Amygdala (tissue), 56 donors: ENCODE measurements at places on chromosomes 2 and 18.

DNA sequence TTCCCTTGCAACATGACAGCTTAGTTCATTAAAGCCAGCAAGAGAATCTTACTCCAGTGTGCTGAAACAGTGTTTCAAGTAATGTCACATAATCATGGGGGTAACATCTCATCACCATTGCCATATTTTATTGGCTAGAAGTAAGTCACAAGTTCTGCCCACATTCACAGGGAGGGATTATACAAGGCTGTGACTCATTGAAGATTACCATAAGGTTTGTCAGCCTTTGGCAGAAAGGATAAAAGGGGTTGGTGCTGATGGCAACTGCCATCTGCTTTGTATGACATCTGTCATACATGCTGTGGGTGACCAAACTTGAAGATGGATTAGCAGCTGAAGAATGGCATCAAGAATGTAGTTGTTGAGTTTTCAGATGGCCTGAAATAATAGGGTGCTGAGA lies 61.2 kb downstream of the KCNE4 start:
- DNase-seq = no peak

DNA sequence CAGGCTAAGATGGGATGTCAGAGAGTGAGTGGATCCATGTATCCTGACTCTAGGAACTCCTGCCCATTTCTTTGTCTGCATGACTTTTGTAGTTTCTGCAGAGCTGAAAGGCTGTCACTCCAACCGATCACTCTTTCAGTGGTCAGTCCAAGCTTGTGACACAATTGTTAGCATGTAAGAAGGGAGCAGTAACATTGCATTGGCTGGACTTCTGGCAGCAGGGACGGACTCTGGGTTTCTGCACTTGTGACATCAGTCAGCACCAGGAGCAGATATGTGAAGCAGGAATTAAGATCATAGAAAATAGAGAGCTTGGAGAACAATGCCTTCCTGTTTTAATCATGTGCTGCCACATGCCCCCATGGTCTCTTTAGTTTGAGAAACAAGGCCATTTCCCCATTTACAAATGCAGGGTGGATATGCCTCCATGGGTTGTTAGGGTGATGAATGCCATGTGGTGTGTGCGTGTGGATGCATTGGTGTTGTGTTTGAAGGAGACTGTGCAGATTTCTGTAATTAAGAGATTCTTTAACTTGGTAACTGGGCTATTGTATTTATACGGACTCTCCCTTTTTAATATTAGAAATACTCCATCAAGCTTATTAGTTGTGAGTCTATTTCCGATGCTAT lies 214.3 kb upstream of the EPHA4 start:
- no peak for DNase-seq

GRCh38 chr2:43013821-43014345 lies 212.5 kb downstream of the ZFP36L2 start:
- no peak for DNase-seq

GRCh38 chr2:165640247-165640929 lies 153.7 kb downstream of the GALNT3 start:
- DNase-seq = no peak

GRCh38 chr2:207543272-207543671 lies 13.5 kb downstream of the CREB1 start:
- no peak for DNase-seq

- no peak for DNase-seq
Observed at GRCh38 chr2:163667064-163667887, 68.5 kb downstream of the FIGN start.

- DNase-seq = no peak
Observed at GRCh38 chr2:41803361-41803760, 244.5 kb upstream of the PKDCC start.
